ENCODE measurements at places on chromosomes 1 and 21.

DNA sequence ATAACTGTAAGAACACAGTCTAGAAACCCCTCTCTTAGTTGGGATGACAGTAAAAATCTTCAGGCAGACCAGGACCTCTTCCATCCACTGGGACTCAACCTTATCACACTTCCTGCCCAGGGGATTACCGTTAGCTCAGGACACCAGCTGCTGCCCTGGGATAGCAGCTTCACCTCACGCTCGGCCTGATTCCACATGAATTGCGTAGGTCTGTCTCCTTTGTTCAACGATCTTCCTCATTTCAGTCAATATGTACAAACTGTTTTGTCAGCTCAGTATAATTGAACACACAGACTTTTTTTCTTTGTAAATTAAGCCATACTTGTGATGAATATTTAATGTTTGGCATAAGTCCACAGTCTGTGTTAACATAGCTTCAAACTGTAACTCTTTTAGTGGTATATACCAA lies 290.4 kb downstream of the GRIK1 start:
- no peak for DNase-seq

GRCh38 chr1:232305050-232305449 lies 324.9 kb downstream of the SIPA1L2 start:
- DNase-seq = no peak

GRCh38 chr1:208208132-208208487 lies 36.1 kb downstream of the PLXNA2 start:
- no peak for DNase-seq

DNA sequence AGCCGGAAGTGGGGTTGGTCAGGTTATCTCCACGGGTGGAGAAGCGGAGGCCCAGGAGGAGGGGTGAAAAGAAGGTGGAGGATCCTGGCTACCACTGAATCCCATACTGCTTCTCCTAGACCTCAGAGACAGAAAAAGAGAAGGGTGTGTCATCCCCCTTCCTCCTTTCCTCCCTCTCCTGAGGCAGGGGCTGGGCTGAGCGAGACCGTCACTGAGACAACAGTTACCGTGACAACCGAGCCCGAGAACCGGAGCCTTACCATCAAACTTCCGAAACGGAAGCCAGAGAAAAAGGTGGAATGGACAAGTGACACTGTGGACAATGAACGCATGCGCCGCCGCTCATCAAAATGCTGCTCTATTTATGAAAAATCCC lies 42.1 kb upstream of the NBPF3 start:
- DNase-seq = no peak

DNA sequence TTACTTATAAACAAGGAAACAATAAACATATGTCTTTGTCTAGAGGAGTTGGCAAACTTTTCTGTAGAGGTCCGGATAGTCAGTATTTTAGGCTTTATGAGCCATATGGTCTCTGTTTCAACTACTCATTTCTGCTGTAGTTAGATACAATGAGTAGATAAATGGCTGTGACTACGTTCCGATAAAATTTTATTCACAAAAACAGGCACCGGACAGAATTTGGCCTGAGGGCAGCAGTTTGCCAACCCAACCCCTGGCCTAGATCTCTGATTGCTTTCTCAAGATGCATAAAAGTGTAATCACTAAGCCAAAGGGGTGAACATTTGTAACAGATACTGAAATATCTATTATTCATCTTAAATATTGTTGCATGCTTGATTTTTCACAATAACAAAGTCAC lies 123.1 kb upstream of the ESRRG start:
- DNase-seq = no peak
